Ovary (tissue), 10 donors: ENCODE measurements at places on chromosomes 4 and X.

GRCh38 chr4:114600672-114601071 is 2.1 kb downstream of the UGT8 start:
- no peaks in the 10 kb centered on the region for H3K27me3 ChIP-seq
- no peak overlapping the region for H3K27ac ChIP-seq
- H3K36me3 ChIP-seq = no peaks in the 10 kb centered on the region

GRCh38 chrX:122545778-122546177 is 638.3 kb upstream of the GRIA3 start:
- no peaks in the 10 kb centered on the region for H3K4me1 ChIP-seq
- no peaks in the 10 kb centered on the region for H3K27me3 ChIP-seq
- no peak for DNase-seq
- H3K4me3 ChIP-seq = no peak overlapping the region

DNA sequence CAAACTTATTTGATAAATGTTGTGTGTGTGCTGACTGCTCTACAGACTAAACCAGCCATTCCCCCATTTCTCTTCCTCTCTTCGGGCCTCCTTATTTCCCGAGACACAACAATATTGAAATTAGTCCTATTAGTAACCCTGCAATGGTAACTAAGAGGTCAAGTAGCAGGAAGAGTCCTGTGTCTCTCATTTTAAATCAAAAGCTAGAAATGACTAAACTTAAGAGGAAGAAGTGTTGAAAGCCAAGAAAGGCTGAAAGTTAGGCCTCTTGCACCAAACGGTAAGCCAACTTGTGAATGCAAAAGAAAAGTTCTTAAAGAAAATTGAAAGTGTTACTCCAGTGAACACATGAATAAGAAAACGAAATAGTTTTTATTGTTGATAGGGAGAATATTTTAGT is 357.8 kb upstream of the SLC7A11 start:
- no peaks in the 10 kb centered on the region for H3K36me3 ChIP-seq
- no peak for DNase-seq
- H3K4me1 ChIP-seq = no peaks in the 10 kb centered on the region
- H3K27ac ChIP-seq = no peak overlapping the region
- H3K4me3 ChIP-seq = no peak overlapping the region
- no peaks in the 10 kb centered on the region for H3K27me3 ChIP-seq

- no peak overlapping the region for H3K4me3 ChIP-seq
- no peaks in the 10 kb centered on the region for H3K4me1 ChIP-seq
- no peaks in the 10 kb centered on the region for H3K36me3 ChIP-seq
- H3K27me3 ChIP-seq = no peaks in the 10 kb centered on the region
Measured at GRCh38 chr4:73189274-73189810, 69.3 kb downstream of the ANKRD17 start.

DNA sequence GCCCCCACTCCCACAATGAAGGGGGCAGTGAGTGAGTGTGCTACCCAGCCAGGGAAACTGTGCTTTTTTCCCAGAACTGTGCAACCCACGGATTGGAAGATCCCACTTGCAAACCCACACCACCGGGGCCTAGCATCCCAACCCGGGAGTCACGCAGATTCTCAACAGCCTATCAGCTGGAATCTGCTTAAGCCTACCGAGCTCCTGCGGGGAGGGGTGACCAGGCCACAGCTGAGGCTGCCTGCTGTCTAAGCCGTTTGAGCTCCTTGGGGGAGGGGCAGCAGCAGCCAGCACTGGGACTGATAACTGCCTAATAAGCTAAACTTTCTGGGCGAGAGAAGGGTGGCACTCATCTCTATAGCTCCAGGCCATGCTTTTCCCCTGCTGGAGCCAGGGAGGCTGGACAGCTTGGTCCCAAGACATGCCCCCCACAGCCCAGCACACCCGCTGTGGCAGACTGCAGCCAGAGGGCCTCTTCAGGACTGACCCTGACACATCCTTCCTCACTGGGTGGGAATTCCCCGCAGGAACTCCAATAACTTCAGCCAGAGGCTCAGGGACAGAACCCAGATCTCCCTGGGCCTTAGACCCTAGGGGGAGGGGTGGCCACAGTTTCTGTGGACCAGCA is 161.3 kb upstream of the MAGEB18 start:
- no peaks in the 10 kb centered on the region for H3K36me3 ChIP-seq
- no peaks in the 10 kb centered on the region for H3K27me3 ChIP-seq
- no peak overlapping the region for H3K27ac ChIP-seq
- no peaks in the 10 kb centered on the region for H3K4me1 ChIP-seq
- no peak for DNase-seq
- H3K4me3 ChIP-seq = no peak overlapping the region

DNA sequence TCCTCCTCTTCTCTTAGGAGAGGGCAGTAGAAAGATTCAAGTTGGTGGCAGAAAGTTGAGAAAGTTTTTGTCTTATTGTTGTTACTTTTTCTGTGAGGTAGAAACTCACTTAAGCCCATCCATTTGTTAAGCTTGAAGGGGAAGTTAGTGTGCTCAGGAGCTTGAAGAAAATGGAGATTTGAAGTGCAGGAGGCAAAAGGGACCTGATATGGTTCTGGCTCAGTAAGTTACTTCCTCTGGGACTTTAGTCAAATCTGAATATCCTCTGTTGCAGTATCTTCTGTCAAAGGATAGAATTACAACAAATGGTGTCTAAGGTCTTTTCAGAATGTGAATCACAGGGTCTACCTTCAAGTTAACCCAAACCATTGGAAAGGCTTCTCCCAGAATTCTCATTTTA is 46.2 kb downstream of the CXCL13 start:
- H3K4me1 ChIP-seq = no peaks in the 10 kb centered on the region
- H3K36me3 ChIP-seq = no peaks in the 10 kb centered on the region
- H3K4me3 ChIP-seq = no peak overlapping the region

- H3K36me3 ChIP-seq = no peaks in the 10 kb centered on the region
- no peaks in the 10 kb centered on the region for H3K4me1 ChIP-seq
- no peaks in the 10 kb centered on the region for H3K27me3 ChIP-seq
- no peak for DNase-seq
- H3K27ac ChIP-seq = no peak overlapping the region
- no peak overlapping the region for H3K4me3 ChIP-seq
Measured at GRCh38 chr4:45131020-45131419, 404.7 kb upstream of the GNPDA2 start.

GRCh38 chrX:774536-774935 is 143.9 kb downstream of the SHOX start:
- H3K27me3 ChIP-seq = no peaks in the 10 kb centered on the region
- no peaks in the 10 kb centered on the region for H3K4me1 ChIP-seq
- DNase-seq = no peak
- H3K4me3 ChIP-seq = no peak overlapping the region

GRCh38 chrX:121579016-121579760 is 531.8 kb downstream of the GLUD2 start:
- no peak for DNase-seq
- no peaks in the 10 kb centered on the region for H3K4me1 ChIP-seq
- H3K27ac ChIP-seq = no peak overlapping the region
- no peaks in the 10 kb centered on the region for H3K36me3 ChIP-seq
- H3K27me3 ChIP-seq = no peaks in the 10 kb centered on the region

DNA sequence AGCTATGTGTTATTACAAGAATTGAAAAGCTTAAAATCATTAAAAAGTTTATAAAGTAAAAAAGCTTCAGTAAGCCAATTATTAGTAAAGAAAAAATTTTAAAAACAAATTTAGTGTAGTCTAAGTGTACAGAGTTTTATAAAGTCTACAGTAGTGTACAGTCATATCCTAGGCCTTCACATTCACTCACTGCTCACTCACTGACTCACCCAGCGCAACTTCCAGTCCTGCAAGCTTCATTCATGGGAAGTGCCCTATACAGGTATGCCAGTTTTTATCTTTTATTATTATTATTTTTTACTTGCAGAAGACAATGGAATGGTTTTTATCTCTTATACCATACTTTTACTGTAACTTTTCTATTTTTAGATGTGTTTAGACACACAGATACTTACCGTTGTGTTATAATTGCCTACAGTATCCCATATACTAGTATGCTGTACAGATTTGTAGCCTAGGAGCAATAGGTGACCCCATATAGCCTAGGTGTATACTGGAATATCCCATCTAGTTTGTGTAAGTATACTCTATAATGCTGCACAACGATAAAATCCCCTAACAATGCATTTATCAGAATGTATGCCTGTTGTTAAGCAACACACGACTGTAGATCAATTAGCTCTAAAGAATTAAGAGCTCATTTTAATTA is 230.7 kb downstream of the DCLK2 start:
- no peaks in the 10 kb centered on the region for H3K4me1 ChIP-seq
- H3K27me3 ChIP-seq = no peaks in the 10 kb centered on the region
- no peak overlapping the region for H3K4me3 ChIP-seq
- H3K27ac ChIP-seq = no peak overlapping the region

GRCh38 chr4:93317057-93317456 is 511.5 kb upstream of the ATOH1 start:
- no peak overlapping the region for H3K27ac ChIP-seq
- no peaks in the 10 kb centered on the region for H3K27me3 ChIP-seq
- no peaks in the 10 kb centered on the region for H3K4me1 ChIP-seq
- no peak overlapping the region for H3K4me3 ChIP-seq

DNA sequence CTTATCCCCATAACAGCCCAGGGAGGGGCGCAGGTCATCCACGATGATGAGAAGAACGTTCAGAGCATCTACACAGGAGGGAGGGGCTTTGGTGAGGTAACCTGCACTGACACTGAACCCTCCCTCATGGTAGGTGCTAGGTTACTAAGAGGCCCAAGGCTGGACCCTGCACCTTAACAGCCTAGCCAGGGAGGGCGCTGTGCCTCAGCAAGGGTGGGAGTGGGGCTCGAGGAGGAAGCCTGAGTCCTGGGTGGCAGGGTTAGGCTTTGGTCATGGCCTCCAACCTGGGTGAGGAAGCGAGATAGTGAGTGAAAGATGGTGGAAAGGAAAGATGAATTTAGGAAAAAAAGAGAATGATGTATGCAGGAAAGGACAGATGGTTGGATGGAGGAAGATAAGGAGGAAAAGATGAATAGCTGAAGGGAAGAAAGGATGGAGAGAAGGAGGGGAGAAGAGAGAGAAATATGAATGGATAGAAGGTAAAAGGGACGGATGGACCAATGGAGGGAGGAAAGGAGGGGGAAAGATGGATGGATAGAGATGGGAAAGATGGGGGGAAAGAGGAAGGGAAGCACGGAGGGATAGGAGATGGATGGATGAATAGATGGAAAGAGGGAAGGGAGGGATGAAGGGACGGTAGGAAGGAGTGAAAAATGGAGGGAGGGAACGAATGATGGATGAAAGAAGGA is 736 bp downstream of the IDS start:
- H3K27me3 ChIP-seq = no peaks in the 10 kb centered on the region
- no peaks in the 10 kb centered on the region for H3K36me3 ChIP-seq
- H3K4me3 ChIP-seq = peak overlapping the region; percentile 45
- peaks cover 3% of the 10 kb centered on the region for H3K4me1 ChIP-seq
- peak overlapping the region; percentile 73 for H3K27ac ChIP-seq

DNA sequence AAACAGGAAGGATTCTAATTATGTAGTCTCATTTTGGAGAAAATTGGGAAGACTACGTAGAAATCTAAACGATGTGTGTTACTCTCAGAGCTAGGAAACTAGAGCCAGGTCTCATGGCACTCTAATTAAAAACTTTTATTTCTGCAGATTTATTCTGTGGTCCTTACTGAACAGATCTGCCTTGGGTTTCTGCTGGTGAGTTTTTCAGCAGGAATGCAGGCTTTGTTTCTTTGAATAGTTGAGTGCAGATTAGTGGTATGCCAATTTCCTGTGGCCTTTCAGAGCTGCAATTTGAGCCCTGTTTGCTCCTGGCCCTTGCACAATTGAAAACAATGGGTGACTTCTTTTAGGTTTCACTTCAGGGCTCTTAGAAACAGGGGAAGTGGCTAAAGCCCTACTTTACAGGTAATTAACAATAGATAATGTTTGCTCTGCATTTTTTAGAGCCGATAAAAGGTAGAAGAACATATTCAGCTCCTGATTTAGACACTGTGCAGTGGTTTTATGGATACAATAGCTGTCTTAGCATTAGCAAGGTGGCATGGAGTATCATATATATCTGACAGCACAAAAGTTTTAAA is 21.8 kb downstream of the SPRY1 start:
- no peaks in the 10 kb centered on the region for H3K36me3 ChIP-seq
- no peak overlapping the region for H3K4me3 ChIP-seq
- DNase-seq = no peak
- H3K27me3 ChIP-seq = no peaks in the 10 kb centered on the region

DNA sequence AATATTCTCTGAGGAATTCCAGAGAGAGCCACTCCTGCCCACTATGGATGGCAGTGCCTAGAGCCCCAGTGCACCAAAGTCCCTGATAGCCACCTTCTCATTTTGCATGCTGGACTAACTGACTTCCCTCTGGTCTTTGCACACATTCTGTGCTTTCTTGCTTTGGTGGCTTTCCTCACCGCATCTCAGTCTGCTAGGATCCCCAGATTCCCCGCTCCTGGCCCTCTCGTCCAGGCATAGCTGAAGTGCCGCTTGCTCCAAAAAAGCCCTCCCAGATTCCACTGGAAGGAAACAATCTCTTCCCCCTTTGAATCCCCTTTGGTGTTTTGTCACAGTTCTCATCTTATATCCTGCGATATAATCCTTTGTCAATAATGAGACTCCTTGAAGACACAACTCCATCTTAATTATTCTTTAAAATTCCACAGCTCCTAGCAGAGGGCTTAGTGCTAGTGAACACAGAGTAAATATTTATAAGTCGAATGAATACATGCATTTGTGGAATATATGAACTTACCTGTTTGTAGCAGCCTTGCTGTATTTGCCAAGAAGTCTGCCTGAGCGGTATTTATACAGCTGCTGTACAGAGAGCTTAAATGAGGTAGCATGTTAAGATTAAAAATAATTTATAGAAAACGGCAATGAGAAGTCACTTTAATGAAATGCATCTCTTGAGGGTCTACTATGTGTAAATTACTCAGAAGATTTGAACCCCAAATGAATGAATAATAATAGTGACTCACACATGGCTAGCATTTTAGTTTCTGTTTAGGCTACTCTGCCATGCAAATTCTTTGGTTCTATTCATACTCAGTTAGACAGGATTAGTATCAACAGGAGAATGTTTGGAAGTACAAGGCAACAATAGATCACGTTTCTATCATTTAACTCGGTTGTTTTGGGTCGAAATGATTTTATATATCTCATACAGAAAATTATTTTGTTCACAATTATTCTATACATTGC is 421.9 kb upstream of the TENM3 start:
- no peaks in the 10 kb centered on the region for H3K36me3 ChIP-seq
- no peaks in the 10 kb centered on the region for H3K27me3 ChIP-seq
- H3K4me3 ChIP-seq = no peak overlapping the region

DNA sequence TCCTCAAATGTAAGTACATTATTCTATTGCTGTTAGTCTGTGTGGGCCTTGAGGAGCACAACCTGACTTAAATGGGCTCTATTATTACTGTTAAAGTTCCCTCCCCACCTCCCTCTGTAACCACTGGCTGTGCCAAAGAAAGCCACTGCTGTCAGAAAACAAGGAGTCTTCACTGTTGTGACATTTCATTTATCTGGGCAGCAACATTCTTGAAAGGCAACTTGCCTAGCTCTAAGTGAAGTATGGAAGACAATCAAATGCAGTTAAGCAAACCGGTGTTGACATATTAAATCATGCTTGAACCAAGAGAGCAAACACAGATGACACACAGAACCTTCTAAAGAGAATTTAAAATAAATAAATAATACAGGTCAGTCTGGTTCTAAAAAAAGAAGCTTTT is 81.0 kb downstream of the EPHA5 start:
- no peaks in the 10 kb centered on the region for H3K27me3 ChIP-seq
- H3K27ac ChIP-seq = no peak overlapping the region
- no peak overlapping the region for H3K4me3 ChIP-seq
- H3K36me3 ChIP-seq = no peaks in the 10 kb centered on the region
- H3K4me1 ChIP-seq = no peaks in the 10 kb centered on the region

- H3K4me1 ChIP-seq = no peaks in the 10 kb centered on the region
- H3K27me3 ChIP-seq = no peaks in the 10 kb centered on the region
- H3K4me3 ChIP-seq = no peak overlapping the region
- H3K36me3 ChIP-seq = peaks cover 5% of the 10 kb centered on the region
Measured at GRCh38 chr4:5753766-5754528, 42.9 kb downstream of the EVC start.
